Suprapubic skin (tissue), 4 donors: ENCODE measurements at places on chromosomes 11 and 22. TPM values are rescaled to one million over a fixed set of nuclear protein-coding genes. Genes with fewer than 3 reads are reported as not detected.

EED gene
- total RNA-seq, result 11.9 TPM

GDPD4 gene
- total RNA-seq, result not detected

VSIG10L2 gene
- 4.7 TPM for total RNA-seq

DNA sequence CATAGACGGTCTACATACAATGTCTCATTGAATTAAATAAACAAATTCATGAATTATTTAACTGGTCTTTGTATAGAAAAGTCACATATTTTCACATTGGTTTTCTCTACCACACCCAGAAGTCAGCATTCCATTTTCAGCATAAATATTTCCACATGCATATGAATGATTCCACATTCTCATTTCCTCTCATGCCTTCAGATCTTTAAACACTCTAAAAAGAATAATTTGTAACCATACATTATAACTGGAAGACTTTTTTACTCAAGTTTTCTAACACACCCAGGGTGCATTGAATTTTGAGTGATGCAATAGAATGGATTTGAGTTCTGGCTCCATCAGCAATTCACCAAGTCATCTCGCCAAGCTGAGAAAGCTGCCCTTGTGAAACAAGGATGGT is 501.8 kb upstream of the TENM4 start:
- DNase-seq, result no peak

- no peak for DNase-seq
These were observed 10.1 kb downstream of the RPS13 start for GRCh38 chr11:17067417-17067816.

GRCh38 chr22:27487600-27488452 is 313.7 kb downstream of the MN1 start:
- DNase-seq, result no peak

DNA sequence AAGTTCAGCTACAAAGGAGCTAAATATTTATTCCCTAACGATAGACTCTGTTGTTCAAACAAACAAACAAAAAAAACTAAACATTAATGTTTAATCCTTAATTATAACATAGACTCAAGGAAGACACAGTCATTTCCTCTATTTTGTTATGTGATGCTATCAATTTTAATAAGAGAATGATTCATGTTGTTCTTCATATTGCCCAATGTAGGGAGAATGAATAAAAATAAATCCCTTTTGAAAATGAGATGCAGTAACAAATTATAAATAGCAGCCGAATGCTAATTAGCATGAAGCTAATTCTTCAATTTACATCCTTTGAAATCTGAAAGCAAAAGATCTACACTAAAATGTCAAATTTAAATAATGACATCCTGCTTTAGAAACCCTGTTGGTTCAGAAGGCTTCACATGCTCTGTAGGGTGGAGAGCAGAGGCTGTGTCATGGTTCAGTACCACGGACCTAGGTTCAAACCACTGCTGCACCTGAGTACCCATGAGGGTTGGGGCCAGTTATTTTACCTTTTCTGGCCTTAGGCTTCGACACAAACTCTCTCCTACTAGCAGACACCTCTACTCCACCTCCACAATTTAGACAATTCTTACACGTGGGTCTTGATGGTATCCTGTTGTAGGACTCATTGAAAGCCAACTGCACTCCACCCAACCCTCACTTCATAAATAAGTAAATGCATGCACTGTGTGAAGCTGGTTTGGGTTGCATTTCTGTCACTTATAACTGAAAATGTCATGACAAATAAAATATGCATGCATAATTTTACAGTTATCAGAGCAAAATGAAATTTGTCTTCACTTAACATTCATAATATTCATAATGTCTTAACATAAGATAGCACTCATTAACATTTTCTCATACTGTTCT is 89.0 kb downstream of the RRAS2 start:
- DNase-seq, result no peak

GRCh38 chr11:113419454-113420003 is 31.9 kb downstream of the ANKK1 start:
- DNase-seq, result no peak

SPON1 gene
- 12.5 TPM for total RNA-seq

DNA sequence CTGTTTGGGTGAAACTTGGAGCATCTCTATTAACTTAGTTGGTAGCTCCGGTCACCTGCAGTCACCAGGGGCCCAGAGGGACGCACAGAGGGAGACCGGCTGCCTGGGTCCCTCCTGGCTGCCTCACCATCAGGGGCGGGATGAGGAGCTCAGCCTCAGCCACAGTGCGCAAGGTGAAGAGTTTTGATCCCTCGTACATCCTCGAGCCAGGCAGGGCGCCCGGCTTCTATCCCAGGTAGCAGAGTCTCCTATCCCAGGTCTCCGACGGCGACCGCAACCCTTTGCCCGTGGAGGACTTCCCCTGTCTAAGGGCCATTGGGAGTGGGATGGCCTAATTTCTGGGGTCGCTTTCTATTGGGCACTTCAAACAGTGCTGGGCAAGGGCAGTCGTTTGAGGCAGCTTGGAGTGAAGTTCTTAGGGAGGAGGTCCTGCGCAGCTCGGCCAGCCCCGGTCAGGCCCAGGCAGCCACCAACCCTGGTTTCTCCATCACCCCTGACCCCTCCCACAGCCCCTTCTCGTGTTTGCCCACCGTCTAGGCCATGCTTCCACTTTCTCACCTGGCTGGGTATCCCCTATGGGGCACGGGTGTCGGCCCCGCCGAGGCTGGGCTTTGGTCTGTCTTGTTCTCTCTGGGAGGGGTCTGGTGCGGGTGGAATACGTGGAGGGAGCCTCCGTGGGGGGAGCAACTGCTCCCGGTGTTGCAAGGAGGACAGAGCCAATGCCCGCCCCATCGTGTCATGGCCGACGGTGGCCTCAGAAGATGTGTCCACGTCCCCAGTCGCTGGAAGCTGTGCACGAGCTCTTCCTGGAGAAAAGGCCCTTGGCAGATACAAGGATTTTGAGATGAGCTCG is 3.6 kb upstream of the MRGPRG start:
- DNase-seq, result no peak

DNA sequence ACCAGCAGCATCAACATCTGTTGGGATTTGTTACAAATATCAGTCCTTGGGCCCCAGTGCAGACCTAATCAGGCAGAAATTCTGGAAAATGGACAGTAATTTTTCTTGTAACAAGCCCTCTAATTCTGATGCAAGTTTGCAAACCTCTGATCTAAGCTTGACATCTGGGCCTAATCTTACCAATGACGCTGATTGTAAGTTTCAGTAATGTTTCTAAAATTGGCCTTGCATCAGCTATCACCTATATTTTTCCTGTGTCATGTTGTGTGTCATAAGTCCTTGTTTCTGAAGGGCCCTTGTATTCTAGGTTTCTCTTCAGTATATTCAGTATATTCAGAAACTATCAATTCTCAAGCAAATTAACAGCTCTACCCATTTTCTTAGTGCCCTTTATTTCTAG is 36.4 kb downstream of the ZNF215 start:
- no peak for DNase-seq

DNA sequence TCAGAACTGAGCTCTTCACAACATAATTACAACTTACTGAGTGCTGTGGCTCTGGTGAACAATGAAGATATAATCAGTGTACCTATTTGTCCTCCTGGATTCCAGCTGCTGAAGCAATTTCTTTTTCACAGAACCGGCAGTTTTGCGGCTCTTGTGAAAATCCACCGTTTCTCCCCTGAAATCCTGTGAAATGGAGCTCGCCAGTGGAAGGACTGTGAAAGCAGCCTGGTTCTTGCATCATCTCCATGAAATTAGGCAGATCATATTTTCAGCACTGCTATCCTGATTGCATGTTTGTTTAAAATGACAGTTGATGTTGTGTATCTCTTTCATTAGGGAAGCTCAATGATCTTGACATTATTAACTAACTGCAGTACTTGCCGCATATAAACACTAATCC is 120.2 kb upstream of the SNX19 start:
- DNase-seq, result no peak

GRCh38 chr11:102272047-102272824 is 45.0 kb upstream of the BIRC3 start:
- DNase-seq, result no peak

GRCh38 chr22:31614781-31615490 is 47.1 kb downstream of the PISD start:
- no peak for DNase-seq

TMEM86A gene
- 57.0 TPM for total RNA-seq

NFRKB gene
- total RNA-seq, result 94.4 TPM

- DNase-seq, result no peak
These were observed 22.3 kb downstream of the TTLL1 start for GRCh38 chr22:43066844-43067385.

DNA sequence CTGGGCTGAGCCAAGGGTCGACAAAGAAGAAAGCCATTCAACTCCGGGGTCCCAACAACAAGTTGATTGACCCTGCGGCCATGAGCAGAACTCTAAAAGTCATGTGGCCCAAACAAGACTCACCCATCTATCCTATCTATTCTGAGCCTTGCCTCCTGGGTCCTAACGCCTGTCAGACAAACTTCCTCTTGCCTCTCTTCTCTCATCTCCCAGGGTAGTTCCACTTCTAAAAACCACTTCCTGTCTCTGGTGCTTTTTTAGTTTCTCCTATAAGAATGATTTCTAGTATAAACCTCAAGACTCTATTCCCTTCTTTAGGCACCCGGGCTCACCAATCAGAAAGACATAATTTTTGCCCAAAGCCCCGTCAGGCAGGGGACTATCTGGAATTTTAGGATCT is 530.2 kb downstream of the DLG2 start:
- DNase-seq, result no peak

SGSM1 gene
- total RNA-seq, result 5.2 TPM

DNA sequence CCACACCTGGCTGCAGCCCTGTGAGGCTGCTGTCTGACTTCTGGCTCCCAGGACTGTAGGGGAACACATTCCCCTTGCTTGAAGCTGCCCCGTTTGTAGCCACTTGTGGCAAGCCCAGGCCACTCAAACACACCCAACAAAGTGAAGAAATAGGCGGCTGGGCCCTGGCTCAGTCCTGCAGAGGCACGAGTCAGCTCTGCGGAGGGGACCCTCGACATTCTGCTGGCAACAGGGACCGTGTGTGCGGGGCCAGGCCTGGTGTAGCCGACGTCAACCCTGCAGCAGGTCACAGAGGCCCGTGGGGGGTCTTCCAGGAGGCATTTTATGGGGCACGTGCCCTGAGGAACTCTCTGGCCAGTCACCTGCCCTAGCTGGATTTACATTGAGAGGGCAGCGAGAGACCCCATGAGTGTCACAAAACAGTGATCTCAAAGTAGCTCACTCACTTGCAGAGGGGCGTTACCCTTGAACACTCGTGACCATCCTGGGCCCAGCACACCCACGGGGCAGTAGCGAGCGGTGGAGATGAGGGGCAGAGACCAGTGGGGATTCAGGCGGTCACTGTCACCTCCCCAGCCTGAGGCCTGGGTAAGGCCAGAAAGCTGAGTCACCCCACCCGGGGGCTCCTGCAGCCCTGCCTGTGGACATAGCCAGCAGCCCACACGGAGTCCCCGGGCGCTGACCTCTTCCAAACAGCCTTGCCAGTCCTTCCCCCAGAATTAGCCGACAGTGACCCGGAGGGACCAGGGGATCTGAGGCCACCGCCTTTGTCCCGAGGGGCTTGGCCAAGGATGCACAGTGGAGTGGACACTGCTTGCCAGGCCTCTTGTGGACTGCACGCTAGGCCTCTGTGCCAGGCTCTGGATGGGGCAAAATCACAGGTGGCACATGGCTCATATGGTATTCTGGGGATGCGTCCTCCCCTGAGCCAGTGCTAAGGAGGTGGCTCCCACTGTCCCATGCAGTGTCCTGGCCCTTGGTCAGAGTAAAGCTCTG is 139.5 kb downstream of the CTTN start:
- DNase-seq, result no peak

HTR3A gene
- 0.68 TPM for total RNA-seq

GRCh38 chr22:22591348-22592299 is 32.6 kb upstream of the PRAME start:
- no peak for DNase-seq

- no peak for DNase-seq
These were observed 46.3 kb downstream of the PGR start for GRCh38 chr11:101083335-101083734.

DNA sequence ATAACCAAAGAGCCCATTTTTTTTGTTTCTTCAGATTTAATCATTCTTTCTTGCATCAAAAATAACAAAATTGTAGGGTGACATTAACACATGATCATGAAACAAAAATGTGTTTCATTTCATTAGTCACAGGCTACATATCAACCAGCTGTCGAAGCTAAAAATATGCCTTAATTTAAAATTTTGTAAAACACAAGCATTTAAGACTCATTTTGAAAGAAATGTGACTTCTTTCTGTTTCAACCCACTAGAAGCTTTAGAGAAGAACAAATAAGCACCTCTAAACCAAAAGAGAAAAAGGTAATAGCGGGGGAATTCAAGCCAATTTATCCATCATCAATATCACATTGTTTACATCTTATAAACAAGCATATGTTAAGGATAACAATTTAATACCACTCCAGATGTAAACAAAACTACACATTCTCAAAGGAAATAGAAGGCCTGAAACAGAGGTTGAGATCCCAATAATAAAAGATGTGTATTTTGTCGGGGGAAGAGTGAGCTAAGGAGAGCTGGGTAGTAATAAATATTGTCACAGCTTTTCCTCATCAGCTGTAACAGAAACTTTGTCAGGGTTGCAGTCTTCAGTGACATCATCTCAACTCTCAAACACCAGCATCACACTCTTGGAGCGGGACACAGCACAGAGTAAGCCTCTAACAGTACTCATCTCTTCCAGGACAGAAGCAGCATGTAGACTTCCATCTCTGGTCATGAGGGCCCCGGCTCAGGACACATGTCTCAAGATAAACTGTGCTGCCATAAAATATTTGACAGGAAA is 42.0 kb downstream of the ALG9 start:
- no peak for DNase-seq

- DNase-seq, result no peak
These were observed 2.4 kb downstream of the CNGA4 start for GRCh38 chr11:6241316-6241715.

GRCh38 chr11:11265320-11265719 is 87.7 kb downstream of the CSNK2A3 start:
- no peak for DNase-seq

DNA sequence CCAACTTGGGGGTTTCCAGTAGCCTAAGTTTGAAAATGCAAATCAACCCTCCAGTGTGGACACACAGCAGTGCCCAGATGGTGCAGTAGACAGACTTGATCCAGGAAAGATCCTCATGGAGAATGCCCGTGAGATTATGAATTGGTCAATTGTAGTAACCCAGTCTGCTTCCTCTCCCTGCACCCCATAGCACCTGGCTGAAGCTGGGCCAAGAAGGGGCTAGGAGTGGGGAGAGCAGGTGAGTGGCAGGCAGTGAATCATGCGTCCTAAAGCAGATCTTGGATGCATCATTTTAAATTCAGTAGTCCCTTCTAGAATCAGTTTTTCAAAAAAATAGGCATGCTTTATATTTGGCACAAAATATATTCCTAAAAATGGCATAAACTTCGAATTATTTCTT is 52.2 kb downstream of the CYB5R2 start:
- no peak for DNase-seq

- no peak for DNase-seq
These were observed 116.7 kb downstream of the MN1 start for GRCh38 chr22:27684901-27685300.

DNA sequence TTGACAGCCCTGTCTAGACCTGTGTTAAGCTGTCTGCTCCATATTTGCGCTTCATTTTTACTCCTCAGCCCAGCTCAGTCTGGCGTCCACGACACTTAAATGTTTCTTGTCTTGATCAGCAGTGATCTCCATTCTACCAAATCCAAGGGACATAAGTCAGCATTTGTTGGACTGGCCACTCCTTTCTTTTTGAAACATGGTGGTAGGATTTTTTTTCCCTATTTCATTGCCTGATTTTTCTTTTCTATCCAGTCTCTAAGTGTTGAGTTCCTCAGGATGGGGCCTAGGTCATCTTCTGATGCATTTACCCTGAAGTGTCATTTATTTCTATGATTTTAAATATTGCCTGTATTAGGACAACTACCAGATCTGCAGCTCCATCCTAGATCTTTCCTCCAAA is 873 bp downstream of the NCAPH2 start:
- no peak for DNase-seq

KCNK7 gene
- total RNA-seq, result 125 TPM

SMTNL1 gene
- total RNA-seq, result not detected

OR8D4 gene
- not detected for total RNA-seq
